ENCODE measurements at places on chromosomes 2 and 18. TPM values are rescaled to one million over a fixed set of nuclear protein-coding genes. Genes with fewer than 3 reads are reported as not detected.

The GDF7 gene
- under 0.01 TPM for total RNA-seq

The SLC23A3 gene
- 0.89 TPM for total RNA-seq

The GYPC gene
- 37.4 TPM for total RNA-seq

The RNF125 gene
- not detected for total RNA-seq

The MYO1B gene
- total RNA-seq: 87.3 TPM

The GALNT1 gene
- 65.9 TPM for total RNA-seq

The TMSB10 gene
- 6,032 TPM for total RNA-seq

The DLX1 gene
- total RNA-seq: 0.55 TPM

The ZSCAN30 gene
- 14.8 TPM for total RNA-seq

The HOXD12 gene
- total RNA-seq: not detected

The RUFY4 gene
- not detected for total RNA-seq

The TCF23 gene
- not detected for total RNA-seq

The PPP3R1 gene
- 29.1 TPM for total RNA-seq

The IL1R2 gene
- not detected for total RNA-seq

The PIEZO2 gene
- total RNA-seq: 1.1 TPM

The FBXO48 gene
- 0.37 TPM for total RNA-seq

The RTN4 gene
- 263 TPM for total RNA-seq

Measured in smooth muscle cell of the umbilical artery (primary cell).